ENCODE measurements at places on chromosomes 16 and 17. TPM values are rescaled to one million over a fixed set of nuclear protein-coding genes. Genes with fewer than 3 reads are reported as not detected.

DNA sequence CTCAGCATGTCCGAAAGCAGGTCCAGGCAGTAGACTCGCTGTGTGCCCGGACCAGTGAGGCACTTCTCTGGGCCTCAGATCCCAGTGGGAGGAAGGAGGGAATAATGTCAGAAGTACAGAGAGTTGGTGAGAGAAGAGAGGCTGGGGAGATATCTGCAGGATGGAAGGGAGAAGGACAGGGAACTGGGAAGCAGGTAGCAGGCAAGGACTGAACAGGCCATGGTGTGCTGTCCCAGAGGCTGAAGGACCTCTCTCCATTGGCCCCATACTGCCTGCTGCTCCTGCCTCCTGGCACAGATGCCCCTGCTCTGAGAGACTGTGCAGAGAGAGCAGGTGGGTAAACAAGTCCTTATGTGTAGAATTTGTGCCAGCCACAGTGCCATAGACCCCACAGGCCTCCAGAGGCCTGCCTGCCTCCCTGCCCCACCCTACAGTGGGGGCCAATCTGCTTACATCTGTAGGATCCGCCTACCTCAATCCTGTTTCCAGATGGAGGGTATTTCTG, 34.2 kb upstream of the CRHR1 start:
- no peak for DNase-seq

- no peak for DNase-seq
Observed at GRCh38 chr17:79836510-79836971, 2.7 kb downstream of the CBX4 start.

DNA sequence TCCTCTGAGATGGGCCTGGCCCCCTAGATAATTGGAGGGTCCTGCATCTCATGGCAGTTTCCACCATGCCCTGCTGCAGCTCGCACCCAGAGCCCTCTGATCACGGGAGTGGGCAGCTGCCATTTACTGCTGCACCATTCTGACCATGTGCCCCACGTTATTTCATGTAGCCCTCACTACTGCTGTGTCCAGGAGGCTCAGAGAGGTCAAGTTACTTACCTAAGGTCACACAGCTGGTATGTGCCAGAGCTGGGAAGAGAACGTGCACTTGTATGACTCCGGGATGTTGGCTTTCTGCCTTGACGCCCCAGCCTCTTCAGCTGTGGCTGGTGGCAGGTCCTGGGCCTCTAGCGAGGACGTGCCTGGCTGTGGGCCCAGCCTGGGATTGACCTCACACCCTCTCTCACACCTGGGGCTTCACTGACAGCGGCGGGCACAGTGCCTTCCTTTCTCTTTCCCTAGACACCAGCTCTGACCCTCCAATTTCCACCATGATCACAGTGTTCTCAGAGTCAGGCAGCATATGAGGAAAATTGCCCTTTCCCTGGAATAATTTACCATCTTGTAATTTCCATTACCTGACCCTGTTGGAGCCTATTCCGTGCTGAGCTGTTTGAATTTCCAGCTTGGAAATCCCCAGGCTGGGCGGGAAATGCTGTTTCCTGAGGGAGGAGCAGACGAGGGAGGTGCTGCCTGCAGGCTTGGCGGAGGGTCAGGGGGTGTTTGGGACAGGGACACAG, 18.5 kb upstream of the DOC2B start:
- peak; percentile 45 for DNase-seq

DNA sequence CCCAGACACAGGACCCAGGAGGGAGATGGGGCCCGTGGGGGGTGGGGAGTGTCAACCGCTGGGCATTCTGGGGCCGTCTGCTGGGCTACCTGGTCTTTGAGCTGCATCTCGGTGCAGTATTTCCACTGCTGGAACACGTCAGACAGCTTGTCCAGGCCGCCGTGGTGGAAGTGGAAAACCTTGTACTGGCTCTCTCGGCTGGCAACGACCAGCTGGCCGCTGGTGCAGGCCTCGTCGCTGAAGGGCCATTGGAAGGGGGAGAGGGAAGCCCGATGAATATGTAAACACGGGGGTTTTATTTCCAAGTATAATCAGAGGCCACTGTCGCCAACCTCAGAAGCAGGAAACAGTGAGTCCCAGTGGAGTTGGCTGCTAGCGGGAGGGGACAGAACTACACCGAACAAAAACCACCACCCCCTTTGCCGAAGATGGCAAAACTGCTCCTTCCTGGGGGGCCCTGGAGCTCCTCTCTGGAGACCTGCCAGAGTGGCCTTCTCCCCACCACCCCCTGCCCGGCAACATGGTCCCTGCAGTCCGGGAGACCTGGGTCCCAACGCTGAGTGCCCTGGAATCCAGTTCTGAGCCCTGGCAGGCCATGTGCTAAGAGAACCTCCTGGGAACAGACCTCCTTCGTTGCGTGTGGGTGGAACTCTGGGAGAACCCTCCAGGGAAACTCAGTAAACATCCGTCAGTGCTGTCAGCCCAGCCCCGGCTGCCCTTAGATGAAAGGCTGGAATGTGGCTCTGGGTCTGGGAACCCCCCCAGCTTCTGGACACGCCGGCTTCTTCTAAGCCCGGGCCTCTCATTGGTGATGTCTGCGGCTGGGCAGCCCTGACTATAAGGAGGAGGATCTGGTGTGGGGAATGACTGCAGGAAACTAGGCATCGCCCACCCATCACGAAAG, 84.1 kb downstream of the TBC1D16 start:
- DNase-seq, result no peak

DNA sequence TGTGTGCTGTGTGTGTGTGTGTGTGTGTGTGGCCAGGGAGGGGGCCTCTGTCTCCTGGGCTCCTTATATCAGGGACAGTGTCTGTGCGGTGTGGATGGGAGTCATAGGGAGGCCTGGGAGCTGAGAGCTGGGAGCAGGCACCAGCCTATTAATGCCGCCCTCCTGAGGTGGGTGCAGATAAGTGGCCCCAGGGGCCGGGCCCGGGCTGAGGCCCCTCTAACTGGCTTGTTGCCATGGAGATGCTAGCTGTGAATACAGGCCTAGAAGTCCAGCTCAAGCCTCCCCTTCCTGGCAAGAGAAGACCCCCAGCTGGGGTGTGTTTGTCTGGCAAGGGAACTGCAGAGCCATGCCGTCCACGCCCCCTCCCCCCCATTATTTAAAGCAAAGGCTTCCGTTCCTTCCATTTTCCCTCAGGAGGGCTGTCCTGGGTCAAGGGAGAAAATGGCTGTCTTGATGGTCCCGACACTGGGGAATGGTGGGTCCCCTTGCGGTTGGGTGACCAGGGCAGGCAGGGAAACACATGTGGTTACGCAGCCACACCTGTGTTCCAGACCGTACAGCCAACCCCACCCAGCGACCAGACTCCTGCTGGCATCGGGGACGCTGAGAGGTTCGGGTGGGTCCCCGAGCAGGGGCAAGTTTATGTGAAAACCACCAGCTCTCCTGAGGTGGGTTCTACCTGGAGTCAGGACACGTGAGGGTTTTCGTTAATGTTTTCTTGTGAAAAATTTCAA, 141.1 kb downstream of the MRM1 start:
- no peak for DNase-seq

DNA sequence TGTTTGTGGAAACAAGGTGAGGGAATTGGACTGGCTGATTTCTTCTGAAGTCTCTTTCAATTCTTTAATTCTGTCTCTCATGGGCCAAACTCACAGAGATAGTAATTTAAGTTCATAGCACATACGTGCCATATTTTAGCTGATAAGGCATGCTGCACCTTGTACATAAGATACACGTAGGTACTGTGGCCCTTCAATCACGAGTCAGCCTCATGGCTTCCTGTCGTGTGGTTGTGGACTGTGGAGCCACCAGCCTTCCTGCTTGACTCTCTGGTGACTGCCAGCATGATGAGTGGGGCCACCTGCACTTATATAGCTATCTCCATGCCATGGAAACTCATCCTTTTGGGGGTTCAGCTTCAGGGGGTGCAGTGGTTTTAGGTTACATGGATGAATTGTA, 25.1 kb downstream of the KSR1 start:
- DNase-seq, result no peak

DNA sequence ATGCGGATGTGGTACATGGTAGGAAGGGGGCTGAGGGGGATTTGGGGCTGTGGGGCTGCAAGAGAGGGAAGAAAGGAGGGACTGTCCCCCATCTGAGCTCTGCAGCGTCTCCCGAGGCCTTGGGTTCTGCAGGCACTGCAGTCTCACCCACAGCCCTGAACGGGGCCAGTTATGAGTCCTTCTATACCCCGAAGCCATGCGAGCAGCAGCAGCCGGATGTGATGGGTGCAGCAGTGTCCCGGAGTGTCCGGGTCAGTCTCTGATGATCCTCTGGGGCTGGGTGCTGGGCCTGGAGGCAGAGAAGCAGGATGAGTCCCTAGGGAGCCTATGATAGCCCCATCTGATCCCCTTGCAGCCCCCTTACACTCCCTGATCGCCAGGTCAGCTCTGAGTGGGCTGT, 41.5 kb downstream of the CPNE2 start:
- DNase-seq, result no peak

DNA sequence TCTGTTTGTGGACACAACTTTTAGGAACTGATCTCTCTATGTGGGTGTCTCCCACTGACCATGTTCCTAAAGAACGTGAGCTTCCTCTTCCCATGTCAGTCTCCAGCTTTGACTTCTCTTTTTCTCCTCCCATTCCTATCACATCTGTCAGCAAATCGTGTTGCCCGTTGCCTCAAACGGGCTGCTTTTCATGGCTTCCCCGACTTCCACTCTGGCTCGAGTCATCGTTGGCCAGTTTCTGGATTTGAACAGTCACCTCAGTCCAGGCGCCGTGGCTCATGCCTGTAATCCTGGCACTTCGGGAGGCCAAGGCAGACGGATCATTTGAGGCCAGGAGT, 5.4 kb downstream of the ABCC1 start:
- DNase-seq, result no peak

GRCh38 chr17:2438823-2439222, 38.0 kb upstream of the MNT start:
- DNase-seq, result no peak

GRCh38 chr17:8392674-8393469, 4.8 kb downstream of the RNF222 start:
- DNase-seq, result no peak

DNA sequence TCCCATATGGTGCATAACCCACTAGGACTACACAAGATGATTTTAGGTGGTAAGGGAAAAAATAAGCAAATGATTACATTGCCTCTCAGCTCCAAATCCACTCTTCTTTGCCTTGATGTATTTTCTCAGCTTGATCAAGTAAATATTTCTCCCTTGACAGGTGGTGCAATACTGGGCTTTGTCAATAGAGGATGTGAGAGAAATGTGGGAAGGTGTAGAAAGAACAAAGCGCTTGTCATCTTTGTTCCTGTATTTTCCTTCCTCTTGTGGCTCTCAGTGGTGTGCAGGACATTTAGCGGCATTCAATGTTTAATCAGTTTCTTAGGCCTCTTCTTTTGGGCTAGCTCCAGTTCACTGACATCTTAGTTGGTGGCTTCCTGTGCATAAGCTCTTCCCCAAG, 1165.8 kb upstream of the GOT2 start:
- DNase-seq, result no peak

- no peak for DNase-seq
Observed at GRCh38 chr16:89147085-89147817, 24.3 kb upstream of the CDH15 start.

DNA sequence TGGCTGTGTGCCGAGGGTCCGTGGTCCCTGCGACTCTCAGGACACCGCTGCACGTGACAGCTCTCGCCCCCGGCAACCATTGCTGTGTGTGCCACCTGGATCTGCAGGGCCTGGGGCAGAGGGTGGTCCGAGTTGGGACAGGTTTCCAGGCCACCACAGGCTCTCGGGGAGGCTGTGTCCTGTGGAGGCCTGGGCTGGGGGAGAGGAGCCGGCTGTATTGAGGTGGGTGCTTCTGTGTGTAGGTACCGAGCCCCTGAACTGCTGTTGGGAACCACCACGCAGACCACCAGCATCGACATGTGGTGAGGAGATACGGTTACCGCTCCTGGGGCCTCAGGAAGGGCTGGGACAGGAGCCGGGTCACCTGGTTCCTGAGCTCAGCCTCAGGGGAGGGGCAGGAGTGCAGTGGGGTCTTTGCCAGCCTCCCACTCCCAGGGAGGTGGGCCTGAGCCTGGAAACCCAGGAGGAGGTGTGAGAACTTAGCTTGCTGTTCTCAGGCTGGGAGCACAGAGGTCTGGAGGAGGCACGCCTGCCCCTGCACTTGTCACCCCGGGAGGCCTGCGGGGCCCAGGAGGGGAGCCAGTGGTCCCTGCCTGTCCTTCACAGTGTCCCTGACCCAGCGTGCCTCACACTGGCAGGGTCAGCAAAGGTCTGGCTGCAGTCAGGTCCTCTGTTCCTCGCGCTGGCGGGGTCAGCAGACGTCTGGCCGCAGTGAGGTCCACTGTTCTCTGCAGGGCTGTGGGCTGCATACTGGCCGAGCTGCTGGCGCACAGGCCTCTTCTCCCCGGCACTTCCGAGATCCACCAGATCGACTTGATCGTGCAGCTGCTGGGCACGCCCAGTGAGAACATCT, 7.3 kb downstream of the SPATA2L start:
- DNase-seq, result no peak

DNA sequence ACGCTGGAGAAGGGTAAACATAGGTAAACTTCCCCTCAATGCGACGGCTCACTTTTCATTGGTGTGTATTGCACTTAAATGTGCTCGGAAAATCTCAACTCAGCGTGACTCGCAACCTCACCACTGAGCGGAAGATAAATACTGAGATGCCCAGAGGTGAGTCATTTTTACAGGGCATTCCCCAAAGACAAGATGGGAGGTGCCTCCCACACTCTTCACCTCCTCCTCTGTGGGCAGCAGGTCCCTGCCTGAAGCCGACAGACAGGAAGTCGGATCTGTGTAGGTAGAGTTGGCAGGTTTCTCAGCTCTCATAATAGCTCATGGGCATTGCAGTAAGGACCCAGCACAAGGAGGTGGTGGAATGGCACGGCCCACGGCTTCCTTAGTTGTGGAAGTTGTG, 274.6 kb upstream of the HSBP1 start:
- DNase-seq, result no peak

GRCh38 chr17:27106982-27107360, 186.9 kb upstream of the WSB1 start:
- DNase-seq, result no peak

- DNase-seq, result no peak
Observed at GRCh38 chr17:71976011-71976649, 144.7 kb upstream of the SOX9 start.

- no peak for DNase-seq
Observed at GRCh38 chr16:29306943-29307597, 99.4 kb downstream of the NPIPB11 start.

- no peak for DNase-seq
Observed at GRCh38 chr16:15443753-15444152, 9.4 kb downstream of the BMERB1 start.

- DNase-seq, result no peak
Observed at GRCh38 chr17:18182110-18182977, 1.3 kb upstream of the ALKBH5 start.

- no peak for DNase-seq
Observed at GRCh38 chr16:78791011-78791410, 691.6 kb downstream of the WWOX start.

NUPR1 gene
- total RNA-seq, result 0.23 TPM

MSI2 gene
- total RNA-seq, result 10.3 TPM

GINS2 gene
- total RNA-seq, result 6.1 TPM

ZG16 gene
- not detected for total RNA-seq

PIRT gene
- not detected for total RNA-seq

TBC1D3 gene
- not detected for total RNA-seq

DNAI2 gene
- not detected for total RNA-seq

KRTAP4-6 gene
- total RNA-seq, result not detected

IL34 gene
- total RNA-seq, result 3.1 TPM

CD300H gene
- total RNA-seq, result not detected

ATP2C2 gene
- not detected for total RNA-seq

Measured in glomerular endothelial cell (primary cell).